Stimulated activated CD8-positive, alpha-beta memory T cell treated with anti-CD3 and anti-CD28 coated beads, Interleukin-4, amount 100 ng/mL, for 1 hour (primary cell): ENCODE measurements at places on chromosomes 12 and 14.

DNA sequence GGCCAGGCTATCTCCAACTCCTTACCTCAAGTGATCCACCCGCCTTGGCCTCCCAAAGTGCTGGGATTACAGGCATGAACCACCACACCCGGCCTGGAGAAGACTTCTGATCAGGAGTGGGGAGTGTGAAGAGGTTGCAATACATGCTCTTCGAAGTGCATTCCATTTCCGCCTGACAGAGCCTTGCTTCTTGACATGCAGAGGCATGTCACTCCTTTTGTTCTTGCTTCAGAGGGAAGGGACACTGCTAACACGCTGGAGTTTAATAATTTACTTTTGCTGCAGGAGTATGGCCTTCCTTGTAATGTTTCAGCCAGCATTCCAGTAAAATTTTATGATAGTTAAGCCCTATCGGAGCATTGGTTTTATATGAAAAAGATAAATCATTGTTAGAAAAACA is 74.9 kb downstream of the SLC25A47 start:
- DNase-seq = no peak

DNA sequence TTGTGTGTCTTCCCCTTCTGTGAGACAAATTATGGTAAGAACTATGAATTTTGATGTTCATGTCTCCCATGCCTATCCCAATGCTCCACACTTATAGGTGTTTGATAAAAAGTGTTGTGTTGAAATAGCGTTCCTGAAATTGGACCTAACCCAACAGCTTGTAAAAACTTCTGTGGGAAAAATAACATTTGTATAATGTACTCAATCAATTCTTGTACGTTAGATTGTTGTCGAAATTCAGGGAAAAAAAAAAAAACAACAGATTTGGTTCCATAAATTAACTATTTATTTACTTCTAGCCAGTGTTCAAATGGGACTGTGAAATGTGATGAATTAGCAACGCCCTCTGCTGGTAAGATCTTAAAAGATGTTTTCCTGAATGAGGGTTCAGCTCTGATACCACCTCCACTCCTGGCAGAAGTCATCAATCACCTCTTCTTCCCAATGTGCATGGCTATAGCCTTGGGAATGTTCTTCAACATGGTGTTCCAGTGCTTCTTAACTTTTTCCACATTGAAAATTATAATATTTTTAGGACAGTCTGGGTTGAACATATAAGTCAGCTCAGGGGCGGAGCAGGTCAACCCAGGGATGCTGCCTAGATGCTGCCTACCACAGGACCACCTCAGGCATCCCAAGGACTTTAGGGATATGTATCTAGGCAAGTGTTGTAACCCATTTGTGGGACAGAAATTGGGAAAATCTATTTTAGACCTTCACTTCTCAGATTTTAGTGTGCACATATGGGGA is 170.6 kb downstream of the OTOGL start:
- DNase-seq = no peak

DNA sequence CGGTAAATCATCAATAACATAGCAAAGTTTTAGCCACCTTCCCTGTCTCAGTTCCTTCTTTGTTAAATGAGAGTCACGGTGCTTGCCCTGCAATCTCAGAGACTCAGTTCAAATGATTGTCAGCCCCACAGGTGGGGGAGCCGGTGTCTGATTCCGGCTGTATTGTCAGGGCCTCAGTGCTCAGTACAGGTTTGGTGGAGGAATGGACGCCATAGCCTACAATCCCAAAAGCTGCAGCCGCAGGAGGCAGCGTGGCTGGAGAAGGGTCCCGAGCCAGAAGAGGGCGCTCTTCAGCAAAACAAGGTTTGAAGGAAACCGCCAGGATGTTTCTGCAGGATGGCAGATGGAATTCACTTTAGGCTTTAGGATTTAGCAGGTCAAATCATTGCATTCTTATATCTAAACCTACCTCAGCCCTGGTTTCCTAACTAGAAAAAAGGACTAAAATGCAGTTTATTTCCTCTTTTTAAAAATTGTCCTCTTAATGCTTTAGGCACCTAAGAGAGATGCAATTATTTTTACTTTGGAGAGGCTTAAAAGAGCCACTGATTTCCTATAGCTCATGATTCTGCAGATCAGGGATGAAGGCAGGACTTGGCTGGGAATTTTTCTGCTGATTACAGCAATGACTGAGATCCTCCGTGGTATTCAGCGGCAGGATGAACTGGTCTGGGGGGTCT is 29.2 kb downstream of the FOS start:
- peak; percentile 41 for DNase-seq

GRCh38 chr12:80565271-80565670 is 121.2 kb downstream of the PTPRQ start:
- no peak for DNase-seq

DNA sequence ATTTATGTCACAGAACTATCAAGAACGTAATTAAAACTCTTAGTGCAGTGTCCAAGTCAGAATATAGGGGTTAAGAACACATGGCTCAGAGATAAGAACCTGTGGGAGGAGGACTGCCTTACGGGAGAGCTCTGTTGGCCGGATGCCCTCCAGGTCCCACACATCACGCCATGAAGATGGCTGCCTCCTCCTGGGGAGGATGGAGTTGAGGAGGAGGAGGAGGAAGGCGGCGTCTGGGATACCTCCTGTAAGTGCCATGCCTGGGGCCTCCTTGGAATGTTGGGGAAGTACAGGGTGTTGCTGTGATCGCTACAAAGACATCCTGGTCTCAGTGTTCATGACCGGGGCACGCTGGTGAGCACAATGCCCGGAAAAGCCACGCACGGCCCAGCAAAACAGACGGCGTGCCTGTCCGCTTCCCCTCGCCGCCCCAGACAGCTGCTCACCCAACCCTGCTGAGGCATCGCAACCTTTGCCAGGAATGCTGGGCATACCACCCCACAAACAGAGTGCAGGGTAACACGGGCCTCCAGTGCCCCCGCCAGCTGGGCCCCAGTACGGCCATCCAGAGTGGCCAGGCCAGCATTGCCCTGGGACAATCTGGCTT is 28.7 kb upstream of the CD9 start:
- DNase-seq = no peak

GRCh38 chr12:107127482-107128430 is 34.4 kb upstream of the CRY1 start:
- DNase-seq = no peak

- no peak for DNase-seq
Measured at GRCh38 chr12:66920205-66920604, 241.3 kb upstream of the GRIP1 start.

- peak; percentile 37 for DNase-seq
Measured at GRCh38 chr12:89863493-89863938, 154.9 kb upstream of the ATP2B1 start.

DNA sequence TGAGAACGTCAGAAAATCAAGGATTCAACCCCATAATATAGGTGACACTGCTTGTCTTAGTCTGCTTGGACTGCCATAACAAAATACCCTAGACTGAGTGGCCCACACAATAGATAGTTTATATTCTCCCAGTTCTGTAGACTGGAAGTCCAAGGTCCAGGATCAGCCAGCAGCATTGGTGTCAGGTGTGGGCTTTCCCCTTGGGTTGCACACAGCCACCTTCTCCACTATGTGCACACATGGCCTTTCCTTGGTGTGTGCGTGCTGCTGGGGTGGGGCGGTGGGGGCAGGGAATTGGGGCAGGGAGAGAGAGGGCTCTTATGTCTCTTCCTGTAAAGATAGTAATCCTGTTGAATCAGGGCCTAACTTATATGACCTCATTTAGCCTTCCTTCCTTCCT is 106.4 kb downstream of the SLC25A47 start:
- DNase-seq = no peak

GRCh38 chr14:33349871-33350270 is 411.2 kb downstream of the NPAS3 start:
- DNase-seq = no peak

DNA sequence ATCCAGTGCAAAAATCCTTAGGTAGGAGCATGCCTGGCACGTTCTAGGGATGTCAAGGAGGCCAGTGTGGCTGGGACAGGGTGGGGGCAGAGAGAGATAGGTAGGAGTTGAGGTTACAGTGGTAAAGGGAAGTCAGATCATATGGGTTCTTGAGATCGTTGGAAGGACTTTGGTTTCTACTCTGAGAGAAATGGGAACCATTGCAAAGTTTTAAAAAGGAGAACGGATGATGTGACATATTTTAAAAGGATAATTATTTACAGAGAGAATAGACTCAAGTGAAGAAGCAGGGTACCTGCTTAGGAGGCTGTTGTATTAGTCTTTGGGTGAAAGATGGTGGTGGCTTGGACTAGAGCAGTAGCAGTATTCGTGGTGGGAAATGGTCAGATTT is 47.6 kb upstream of the ATP2B1 start:
- DNase-seq = no peak

- DNase-seq = no peak
Measured at GRCh38 chr12:82174936-82175335, 183.3 kb downstream of the CCDC59 start.

GRCh38 chr12:13210236-13211190 is 14.0 kb downstream of the EMP1 start:
- DNase-seq = no peak

DNA sequence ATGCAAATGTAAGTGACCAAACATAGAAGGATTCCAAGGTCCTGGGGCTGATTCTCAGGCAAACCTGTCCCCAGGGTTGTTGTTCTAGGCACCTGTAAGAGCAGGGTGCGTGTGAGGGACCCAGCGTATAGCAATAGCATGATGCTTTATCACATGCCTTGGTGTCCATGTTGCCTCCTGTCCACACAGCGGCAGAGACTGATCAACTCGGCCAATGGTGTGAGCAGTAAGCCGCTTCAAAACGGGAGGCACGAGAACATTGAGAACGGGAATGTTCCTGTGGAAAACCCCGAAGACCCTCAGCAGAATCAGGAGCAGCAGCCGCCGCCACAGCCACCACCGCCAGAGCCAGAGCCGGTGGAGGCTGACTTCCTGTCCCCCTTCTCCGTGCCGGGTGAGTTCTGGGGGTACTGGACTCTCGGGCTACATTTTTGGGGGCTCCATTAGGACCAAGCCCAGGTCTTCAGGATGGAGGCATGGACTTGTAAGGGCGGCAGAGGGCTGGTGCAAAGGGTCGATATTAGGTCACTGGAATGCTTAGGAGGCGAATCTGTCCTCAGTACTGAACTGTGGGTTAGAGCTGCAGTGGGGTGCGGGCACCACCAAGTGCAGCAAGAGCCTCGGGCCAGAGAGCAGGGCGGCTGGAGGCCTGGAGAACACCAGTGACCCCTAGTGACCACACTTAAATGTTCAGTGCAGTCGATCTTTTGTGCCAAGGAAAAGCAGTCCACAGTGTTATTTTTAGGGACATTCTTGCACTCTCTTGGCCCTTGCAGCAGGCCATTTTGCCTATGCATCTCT is 57.2 kb upstream of the RIN3 start:
- DNase-seq = no peak

DNA sequence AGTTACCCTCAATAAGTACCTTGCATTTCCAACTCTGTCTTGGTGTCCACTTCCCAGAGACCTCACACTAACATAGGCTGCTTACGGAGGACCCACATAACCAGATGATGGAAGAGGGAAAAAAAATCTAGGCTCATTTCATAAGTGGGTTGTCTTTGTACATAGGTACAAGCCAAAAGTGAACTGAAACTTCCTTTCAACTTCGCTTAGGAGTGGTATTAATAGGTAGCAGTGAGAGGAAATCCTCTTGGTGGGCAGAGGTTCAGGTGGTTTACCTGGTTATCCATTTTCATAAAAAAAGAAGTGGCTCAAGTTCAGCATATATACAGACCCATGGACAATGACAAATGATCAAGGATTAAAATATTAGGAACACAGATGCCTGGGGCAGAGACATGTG is 35.8 kb upstream of the RNU6-7 start:
- DNase-seq = no peak

DNA sequence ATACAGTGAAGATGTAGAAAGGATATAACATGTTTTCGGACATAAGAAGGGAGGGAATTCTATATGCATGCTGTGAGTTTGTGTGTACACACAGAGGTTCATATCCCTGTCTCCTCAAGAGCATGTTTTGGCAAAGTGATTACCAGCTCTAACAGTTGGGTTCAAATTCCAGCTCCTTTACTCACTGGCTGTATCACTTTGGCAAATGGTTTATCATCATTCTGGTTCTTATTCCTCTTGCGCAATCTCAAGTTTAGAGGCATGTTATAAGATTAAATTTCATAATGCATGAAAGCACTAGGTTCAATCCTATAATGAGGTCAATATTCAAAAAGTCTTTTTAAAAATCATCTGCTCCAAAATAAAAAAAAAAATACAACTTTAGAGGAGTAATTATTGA is 107.7 kb upstream of the LRFN5 start:
- no peak for DNase-seq

GRCh38 chr12:6684609-6685008 is 4.6 kb downstream of the ZNF384 start:
- DNase-seq = no peak

GRCh38 chr12:84877340-84877739 is 35.3 kb downstream of the SLC6A15 start:
- no peak for DNase-seq

- DNase-seq = no peak
Measured at GRCh38 chr12:30603129-30603528, 92.5 kb downstream of the IPO8 start.

DNA sequence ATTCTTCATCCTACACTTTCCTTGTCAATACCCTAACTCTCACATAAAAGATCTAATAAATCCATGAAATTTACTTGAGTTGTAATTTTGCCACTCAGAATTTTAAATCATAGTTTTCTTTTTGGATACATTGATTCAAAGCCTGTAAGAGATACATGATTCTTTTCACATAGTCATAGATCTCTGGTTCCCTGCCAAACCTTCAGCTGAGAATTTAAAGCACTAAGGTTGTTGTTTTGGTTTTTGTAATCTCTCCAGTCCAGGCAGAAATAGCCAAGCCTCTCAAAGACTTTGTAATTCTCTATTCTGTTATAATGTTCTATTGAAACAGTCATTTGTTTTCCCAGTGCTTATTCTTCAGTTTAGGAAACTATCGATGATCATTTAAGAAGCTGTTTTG is 273.9 kb downstream of the TRHDE start:
- no peak for DNase-seq

DNA sequence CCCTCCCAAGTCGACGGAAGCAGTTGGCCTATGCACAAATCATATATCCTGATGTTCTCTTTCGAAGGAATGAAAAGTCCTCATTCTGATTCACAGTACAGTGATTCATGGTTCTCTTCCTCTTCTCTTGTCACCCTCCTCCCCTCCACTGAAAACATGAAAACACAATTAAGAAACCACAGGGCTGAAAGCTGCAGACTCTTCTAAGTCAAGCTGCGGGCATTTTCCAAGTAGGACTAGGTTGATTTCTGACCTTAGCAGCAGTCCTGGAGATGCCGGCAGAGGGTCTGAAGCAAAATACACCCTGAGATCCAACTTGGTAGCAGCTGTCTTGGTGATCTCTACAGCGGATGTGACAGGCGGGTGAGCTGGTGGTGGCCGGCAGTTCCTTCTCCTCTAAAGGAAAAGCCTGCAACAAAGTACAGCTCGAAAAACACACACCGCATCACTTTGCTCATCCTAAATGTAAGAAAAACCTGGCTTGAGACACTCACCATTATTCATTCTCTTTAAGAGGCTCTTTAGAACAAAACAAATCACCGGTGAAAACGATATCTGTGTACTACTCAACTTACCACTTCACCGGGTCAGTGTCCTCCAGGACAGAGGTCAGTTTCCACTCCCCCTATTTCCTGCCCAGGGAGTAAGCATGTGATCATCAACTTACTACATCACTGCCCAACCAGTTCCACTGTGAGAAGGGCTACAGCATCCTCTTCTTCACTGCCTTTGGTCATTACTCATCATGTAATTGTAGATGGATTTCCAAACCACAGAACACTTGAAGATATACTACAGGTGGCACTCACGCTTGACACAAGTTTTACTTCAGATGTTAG is 6.0 kb downstream of the TMCC3 start:
- no peak for DNase-seq
